ENCODE measurements at places on chromosomes 4 and X.

- peak; percentile 2 for DNase-seq
Measured at GRCh38 chr4:131091896-131092295, 1995.9 kb downstream of the C4orf33 start.

DNA sequence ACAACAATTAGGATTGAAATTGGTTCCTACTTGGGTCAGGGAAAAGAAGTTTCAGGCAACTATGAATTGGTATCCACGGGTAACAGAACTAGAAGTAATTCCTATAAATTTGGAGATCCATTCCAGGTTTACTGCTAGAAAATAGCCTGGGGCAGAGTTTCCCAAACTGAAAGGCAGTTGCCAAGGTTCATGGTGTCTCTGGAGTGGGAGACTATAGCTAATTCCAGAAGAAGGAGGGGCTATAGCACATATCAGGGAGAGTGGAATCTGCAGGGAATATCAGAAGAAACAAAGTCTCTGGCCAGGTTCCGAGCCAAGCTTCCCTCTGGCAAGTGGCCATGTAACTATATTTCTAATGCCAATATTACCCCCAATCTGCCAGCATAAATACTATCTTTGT, 166.3 kb downstream of the GALNTL6 start:
- no peak for DNase-seq

- no peak for DNase-seq
Measured at GRCh38 chr4:113888006-113888405, 91.4 kb downstream of the ARSJ start.

DNA sequence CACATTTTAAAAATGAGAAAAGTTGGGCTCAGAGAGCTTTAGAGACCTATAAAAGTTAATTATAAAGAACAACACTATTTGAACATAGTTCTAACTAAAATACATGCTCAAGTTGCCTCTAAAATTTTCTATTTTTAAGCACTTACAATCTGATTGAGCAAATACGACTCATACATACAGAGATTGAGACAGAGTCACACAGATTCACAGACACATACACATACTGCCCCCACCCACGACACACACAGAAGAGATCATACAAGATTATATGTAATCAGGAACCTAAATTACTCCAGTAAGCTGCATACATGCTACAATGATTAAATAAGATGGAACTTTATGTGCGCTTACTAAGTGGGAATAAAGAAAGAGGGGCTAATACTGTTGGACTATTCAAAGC, 2.7 kb upstream of the ASB5 start:
- DNase-seq, result no peak

- no peak for DNase-seq
Measured at GRCh38 chr4:5134620-5135019, 83.3 kb downstream of the STK32B start.

- no peak for DNase-seq
Measured at GRCh38 chrX:106898462-106898861, 4.7 kb downstream of the RIPPLY1 start.

DNA sequence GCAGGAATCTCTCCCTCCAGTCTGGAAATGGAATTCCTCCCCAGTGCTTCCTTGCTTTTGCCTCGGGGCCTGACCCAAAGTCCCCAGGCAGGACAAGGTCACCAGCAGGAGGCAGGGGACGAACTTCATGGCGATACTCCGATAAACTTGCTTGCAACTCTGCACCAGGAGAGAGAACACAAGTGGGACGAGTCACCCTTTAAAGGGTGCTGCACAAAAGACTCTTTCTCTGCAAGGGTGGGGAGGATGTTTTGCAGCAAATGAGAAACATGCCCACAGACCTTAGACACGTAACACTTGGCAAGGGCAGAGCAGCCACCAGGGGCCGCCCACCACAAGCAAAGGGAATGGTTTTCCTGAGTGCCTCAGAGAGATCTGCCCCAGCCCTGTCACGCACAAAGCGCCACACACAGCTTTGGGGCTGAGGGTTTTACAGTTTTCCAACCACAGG, at the start of gene FGFBP2:
Gene FGFBP2, minus strand, starts transcription at position 175 of the 451 bp plus-strand sequence. Its CDS starts 46 bp downstream, at position 129.
- no peak for DNase-seq

GRCh38 chrX:84064814-84065213, 123.2 kb downstream of the RPS6KA6 start:
- DNase-seq, result no peak

- DNase-seq, result no peak
Measured at GRCh38 chrX:2401201-2401589, 99.6 kb downstream of the DHRSX start.

DNA sequence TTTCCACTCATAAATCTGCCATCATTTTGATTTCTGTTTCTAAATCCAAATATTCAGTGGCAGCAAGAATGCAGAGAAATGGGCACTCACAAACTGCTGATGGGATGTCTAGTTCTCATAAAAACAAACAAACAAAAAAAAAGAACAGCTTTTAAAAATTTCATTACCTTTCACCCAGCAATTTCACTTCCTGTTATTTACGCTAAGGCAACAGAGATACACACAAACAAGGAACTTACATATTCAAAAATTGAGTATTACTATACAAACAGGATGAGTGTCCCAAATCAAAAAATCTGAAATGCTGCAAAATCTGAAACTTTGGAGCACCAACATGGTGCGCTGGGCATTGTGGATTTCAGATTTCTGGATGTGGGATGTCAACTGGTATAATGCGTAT, 36.4 kb downstream of the FAT1 start:
- DNase-seq, result no peak

- DNase-seq, result peak; percentile 28
Measured at GRCh38 chr4:174604198-174604597, 81.9 kb upstream of the HPGD start.

DNA sequence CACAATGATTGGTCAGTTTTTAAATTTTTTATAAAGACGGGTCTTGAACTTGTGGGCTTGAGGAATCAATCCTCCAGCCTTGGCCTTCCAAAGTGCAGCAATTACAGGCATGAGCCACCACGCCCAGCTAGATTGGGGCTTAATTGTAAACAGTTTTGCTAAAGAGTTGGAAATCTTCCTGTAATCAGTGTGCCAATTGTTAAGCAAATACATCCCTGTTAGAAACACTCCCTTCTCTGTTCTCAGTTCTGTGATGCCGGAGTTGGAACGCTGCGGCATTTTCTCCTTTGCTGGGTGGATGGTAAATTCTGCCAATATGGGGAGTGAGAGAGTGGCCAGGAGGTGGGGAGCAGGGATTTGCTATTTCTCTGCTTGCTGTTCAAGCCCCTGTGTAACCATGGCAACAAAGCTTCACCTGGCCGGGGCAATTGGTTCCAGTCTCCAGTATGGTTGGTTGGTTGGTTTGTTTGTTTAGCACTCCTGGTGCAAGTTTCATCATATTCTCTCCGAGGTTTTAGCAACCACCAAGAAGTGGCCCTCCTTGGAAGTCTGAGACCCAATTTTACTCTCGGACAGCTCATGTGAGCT, 3.0 kb upstream of the SPATA4 start:
- DNase-seq, result no peak

GRCh38 chr4:149910177-149910576, 94.5 kb upstream of the IQCM start:
- no peak for DNase-seq

- DNase-seq, result no peak
Measured at GRCh38 chr4:153063490-153063889, 127.4 kb downstream of the FHDC1 start.

- DNase-seq, result no peak
Measured at GRCh38 chrX:131816551-131817136, 206.5 kb upstream of the STK26 start.

DNA sequence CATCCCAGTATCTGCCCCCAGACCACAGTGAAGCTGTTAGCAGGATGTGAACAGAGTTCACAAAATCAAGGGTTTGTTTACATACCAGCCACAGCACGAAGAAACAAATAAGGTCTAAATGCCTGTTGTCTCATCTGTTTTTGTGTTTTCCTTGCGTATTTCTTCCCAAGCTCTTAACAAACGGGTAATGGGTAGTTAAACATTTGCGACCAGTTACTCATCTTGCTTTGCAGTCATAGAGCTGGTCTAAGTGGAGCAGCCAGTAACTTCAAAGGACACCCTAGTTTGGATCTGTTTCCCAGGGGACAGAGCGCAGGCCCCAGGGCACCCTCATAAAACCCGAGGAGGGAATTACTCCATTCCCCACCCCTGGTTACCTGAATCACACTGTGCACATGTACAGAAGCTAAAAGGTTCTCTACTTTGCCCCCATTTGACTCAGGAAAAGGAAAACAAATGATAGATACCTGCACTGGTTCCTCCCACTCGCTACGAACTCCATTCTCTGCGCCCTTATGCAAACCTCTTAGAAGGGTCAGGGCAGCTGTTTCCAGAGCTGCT, 68.8 kb downstream of the MAML3 start:
- no peak for DNase-seq

DNA sequence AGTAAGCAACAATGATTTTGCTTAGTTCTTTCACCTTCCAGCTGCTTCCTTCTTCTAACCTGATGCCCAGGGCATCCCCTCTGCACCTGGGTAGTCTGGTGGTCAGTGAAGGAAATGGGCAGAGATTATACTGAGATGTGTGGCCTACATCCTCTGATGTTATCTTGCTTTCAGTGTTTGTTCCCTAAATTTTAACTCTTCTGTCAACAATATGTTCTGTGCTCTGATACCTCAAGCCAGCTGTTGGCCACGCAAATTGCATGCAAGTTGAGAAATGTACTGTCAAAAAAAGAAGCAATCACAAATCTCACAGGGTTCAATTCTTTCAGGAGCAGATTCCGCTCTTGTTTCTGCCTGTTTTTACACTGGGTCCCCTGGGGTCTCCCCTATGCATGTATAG, 73.8 kb downstream of the FBXW7 start:
- no peak for DNase-seq

DNA sequence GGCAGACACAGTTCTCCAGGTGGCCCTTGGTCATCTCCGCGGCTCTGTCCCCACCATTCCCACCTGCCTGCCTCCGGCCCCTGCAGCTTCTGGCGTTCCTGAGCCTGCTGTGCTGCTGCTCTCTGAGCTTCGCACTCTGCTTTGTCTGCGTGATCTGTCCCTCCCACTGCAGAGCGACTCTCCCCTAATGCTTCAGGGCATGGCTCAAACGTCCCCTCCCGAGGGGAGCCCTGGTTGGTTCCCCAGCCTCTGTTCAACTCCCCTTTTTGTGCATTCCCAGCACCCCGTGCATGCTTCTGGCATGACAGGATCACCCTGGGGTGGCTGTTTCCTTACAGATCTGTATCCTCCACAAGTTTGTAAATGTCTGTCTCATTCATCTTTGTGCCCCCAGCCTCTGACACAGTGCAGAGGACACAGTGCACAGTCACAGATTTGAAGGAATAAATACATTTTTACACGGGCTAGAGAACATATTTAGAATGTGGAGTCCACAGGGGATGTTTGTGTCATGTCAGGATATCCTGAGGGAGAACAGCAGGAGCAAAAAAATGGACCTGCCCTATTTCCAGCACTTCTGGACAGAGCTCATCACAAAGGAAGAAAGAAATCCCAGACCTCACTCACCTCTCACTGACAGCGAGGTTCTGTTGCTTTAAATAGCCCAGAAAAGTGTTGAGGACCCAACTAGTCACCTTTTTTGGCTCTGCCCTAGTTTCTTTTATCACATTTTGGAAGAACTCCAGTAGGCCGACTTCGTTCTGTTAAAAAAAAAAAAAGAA, 72.6 kb downstream of the GATB start:
- no peak for DNase-seq

GRCh38 chr4:53688186-53688790, 97.0 kb upstream of the LNX1 start:
- no peak for DNase-seq

DNA sequence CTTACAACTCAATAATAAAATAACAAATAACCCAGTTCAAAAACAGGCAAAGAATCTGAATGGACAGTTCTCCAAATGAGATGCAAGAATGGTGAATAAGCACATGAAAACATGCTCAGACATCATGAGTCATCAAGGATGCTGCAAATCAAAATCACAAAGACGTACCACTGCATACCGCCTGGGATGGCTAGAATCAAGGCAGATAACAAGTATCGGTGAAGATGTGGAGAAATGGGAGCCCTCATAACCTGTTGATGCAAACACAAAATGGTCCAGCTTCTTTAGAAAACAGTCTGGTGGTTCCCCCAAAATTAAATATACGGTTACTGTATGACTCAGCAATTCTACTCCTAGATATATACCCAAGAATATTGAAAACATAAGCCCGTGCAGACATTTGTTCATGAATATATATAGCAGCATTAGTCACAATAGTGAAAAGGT, 32.5 kb downstream of the AKAP4 start:
- DNase-seq, result no peak

GRCh38 chr4:127548990-127549925, 83.5 kb upstream of the INTU start:
- DNase-seq, result no peak
